Tibial nerve (tissue), 4 donors: ENCODE measurements at places on chromosomes 5 and 9. TPM values are rescaled to one million over a fixed set of nuclear protein-coding genes. Genes with fewer than 3 reads are reported as not detected.

GRCh38 chr9:123998278-123998925 is 13.2 kb upstream of the LHX2 start:
- H3K4me3 ChIP-seq: no peak overlapping the region
- no peaks in the 10 kb centered on the region for H3K4me1 ChIP-seq
- no peaks in the 10 kb centered on the region for H3K36me3 ChIP-seq
- no peak overlapping the region for H3K27ac ChIP-seq

DNA sequence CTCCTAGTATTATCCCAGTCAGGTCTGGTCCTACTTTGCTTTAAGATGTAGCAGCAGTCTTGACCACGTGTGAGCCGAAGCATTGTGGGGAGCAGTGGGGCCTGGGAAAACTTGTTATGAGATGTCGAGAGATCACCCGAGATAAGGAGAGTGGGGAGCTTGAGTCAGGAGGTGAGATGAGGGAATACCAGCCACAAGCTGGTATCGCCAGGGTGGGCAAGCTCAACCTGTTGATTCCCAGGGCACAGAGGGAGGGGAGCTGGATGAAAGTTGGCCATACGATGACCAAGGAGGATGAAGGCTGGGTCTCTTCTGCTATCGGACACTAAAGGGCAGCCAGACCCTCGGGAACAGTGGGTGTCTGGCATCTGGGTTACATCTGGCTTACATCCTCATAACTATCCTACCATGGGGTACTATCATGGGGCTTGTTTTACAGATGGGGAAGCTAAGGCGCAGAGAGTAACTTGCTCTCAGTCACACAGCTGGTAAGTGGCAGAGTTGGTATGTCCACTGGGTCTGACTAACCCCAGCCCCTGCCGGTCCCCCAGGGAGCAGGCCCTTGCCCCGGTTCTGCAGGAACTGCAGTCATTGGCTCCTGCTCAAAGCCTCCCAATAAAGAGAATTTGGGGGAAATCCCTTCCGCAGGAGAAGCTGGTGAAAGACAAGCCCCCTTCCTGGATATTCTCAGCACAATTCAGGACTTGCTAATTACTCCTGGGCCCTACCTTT is 13.4 kb upstream of the TIFAB start:
- no peak for DNase-seq
- no peak overlapping the region for H3K4me3 ChIP-seq
- H3K4me1 ChIP-seq: no peaks in the 10 kb centered on the region
- no peaks in the 10 kb centered on the region for H3K27me3 ChIP-seq

GRCh38 chr5:120152472-120152871 is 311.6 kb upstream of the PRR16 start:
- H3K27me3 ChIP-seq: no peaks in the 10 kb centered on the region
- H3K36me3 ChIP-seq: no peaks in the 10 kb centered on the region
- no peak for DNase-seq
- no peaks in the 10 kb centered on the region for H3K4me1 ChIP-seq
- no peak overlapping the region for H3K27ac ChIP-seq

- no peak overlapping the region for H3K4me3 ChIP-seq
- H3K27ac ChIP-seq: no peak overlapping the region
- no peaks in the 10 kb centered on the region for H3K4me1 ChIP-seq
- no peak for DNase-seq
These were observed 57.9 kb downstream of the ERBIN start for GRCh38 chr5:65984098-65984885.

- H3K4me1 ChIP-seq: peaks cover 29% of the 10 kb centered on the region
- H3K27me3 ChIP-seq: no peaks in the 10 kb centered on the region
- H3K36me3 ChIP-seq: peaks cover 29% of the 10 kb centered on the region
- DNase-seq: no peak
- H3K4me3 ChIP-seq: no peak overlapping the region
- H3K27ac ChIP-seq: no peak overlapping the region
These were observed 90.7 kb downstream of the ANKRD33B start for GRCh38 chr5:10654566-10654965.

DNA sequence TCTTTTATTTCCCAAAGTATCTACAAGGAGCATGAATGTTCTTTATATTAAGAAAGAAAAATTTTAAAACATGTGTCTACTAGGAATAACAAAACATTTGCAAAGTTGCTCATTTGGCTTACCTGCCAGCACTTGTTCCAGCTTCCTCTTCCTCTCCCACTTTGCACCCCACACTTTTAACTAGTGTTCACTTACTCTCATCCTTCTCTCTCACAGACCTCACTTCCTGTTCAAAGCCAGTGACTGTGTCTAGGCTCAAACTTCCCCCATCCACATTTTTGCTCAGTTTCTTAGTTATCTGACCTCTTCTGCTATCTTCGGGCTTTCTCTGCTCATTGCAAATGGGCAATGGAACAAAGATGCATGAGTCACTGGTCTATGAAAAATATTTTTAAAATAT is 512.2 kb upstream of the ZNF462 start:
- no peak for DNase-seq
- no peak overlapping the region for H3K27ac ChIP-seq
- no peaks in the 10 kb centered on the region for H3K36me3 ChIP-seq

- no peak for DNase-seq
- H3K36me3 ChIP-seq: no peaks in the 10 kb centered on the region
- no peaks in the 10 kb centered on the region for H3K27me3 ChIP-seq
These were observed 563.9 kb upstream of the ADAMTS16 start for GRCh38 chr5:4576161-4576748.

- no peak overlapping the region for H3K4me3 ChIP-seq
- no peaks in the 10 kb centered on the region for H3K27me3 ChIP-seq
- H3K27ac ChIP-seq: no peak overlapping the region
- no peaks in the 10 kb centered on the region for H3K36me3 ChIP-seq
- no peak for DNase-seq
- H3K4me1 ChIP-seq: no peaks in the 10 kb centered on the region
These were observed 6.3 kb downstream of the IFNA21 start for GRCh38 chr9:21160178-21160577.

- peak overlapping the region; percentile 42 for H3K4me3 ChIP-seq
- H3K4me1 ChIP-seq: no peaks in the 10 kb centered on the region
- H3K27me3 ChIP-seq: no peaks in the 10 kb centered on the region
- H3K36me3 ChIP-seq: no peaks in the 10 kb centered on the region
These were observed 2.3 kb upstream of the PAX5 start for GRCh38 chr9:37036371-37036775.

DNA sequence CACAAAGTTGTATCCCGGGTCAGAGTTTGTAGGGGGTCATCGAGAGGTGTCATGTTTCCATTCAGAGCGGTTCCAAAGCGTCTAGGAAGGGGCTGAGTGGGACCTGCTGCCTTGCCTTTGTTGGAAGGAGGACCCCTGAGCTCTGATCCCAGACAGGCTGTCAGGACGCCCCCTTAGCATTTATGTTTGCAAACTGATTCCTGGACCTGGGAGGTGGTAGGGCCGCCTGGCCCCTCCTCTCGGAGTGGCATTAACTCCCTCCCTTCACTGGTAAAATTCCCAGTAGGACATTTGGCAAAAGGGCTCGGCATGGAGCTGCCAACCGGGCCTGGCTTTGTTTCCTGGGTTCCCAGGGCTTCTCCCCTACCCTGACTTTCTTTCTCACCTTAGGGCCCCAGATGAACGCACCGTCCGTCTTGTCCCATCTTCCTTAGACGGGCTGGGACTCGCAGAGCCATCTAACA is 2.5 kb downstream of the JADE2 start:
- no peaks in the 10 kb centered on the region for H3K36me3 ChIP-seq
- H3K27me3 ChIP-seq: no peaks in the 10 kb centered on the region
- H3K4me3 ChIP-seq: peak overlapping the region; percentile 63
- peak overlapping the region; percentile 100 for H3K27ac ChIP-seq

- H3K27me3 ChIP-seq: no peaks in the 10 kb centered on the region
- no peaks in the 10 kb centered on the region for H3K4me1 ChIP-seq
- DNase-seq: no peak
- H3K4me3 ChIP-seq: no peak overlapping the region
- no peaks in the 10 kb centered on the region for H3K36me3 ChIP-seq
These were observed 27.6 kb downstream of the TPD52L3 start for GRCh38 chr9:6355728-6356127.

DNA sequence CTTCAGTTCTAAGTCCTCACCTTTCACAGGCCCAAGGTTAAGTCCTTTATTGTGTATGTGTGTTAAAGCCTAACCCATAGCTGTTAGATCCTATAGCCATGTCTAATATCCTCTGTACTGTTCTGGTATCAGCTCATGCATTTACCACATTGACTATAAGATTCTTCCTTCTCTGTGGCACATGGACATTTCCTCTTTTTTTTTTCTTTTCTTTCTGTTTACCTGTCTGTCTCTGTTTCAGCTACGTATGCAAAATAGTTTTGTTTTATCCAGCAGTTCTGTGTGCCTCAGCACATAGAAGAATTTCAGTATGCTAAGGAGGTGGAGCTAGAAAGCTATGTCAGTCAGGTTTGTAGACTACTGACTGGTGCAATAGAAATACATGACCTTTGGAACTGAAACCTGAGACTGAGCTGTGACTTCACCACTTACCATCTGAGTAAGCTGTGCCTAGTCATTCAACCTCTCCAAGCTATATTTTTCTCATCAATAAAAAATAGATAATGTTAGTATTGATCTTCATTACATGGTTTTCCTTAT is 155.6 kb upstream of the VLDLR start:
- no peak overlapping the region for H3K4me3 ChIP-seq
- H3K4me1 ChIP-seq: no peaks in the 10 kb centered on the region
- H3K27me3 ChIP-seq: no peaks in the 10 kb centered on the region
- no peaks in the 10 kb centered on the region for H3K36me3 ChIP-seq
- DNase-seq: no peak

The RGS7BP gene
- total RNA-seq: 1.3 TPM

The C9orf43 gene
- total RNA-seq: 1.3 TPM

The OR1Q1 gene
- not detected for total RNA-seq

The HK3 gene
- total RNA-seq: 21.0 TPM
